ENCODE measurements at places on chromosomes 13 and 19.

DNA sequence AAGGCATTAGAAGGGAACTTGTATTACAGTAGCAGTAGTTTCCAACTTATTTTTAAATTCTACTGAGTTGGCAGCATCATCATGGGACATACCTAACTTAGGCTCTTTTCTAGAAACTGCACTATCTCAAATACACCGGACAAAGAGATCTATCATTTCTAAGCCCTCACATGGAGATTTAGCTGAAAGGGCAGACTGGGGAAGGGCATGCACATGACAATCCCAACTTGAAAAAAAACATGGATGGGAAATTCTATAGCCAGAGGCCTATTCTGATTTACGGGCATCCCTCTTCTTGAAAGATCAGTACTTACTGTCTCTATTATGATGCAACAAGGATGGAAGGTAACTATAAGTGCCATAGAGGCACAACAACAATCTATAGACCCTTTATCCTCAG, 1328.6 kb downstream of the UQCRFS1 start:
- DNase-seq = no peak

- no peak for DNase-seq
These were observed 5.4 kb downstream of the PNPLA6 start for GRCh38 chr19:7540761-7541474.

DNA sequence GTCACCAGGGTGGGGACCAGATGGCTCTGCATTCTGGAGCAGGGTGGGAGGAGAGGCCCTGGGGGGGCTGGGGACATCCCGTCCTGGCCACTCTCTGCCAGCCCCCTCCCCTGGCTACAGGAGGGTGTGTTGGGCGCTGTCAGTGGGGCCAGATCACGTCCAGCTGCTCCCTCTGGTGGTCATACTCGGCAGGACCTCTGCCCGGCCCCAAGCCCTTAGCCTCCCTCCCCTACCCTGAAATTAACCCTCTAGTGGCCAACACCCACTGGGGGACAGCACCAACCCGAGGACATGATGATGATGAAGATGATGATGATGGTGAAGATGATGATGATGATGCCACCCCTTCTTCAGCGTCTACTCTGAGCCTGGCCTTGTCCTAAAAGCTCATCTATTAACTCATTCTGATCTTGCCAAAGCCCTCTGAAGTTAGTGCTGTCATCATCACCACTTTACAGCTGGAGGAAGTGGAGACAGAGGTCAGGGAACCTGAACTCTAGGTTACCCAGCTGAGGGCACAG, 590 bp upstream of the LGI4 start:
- DNase-seq = no peak

- DNase-seq = no peak
These were observed 826 bp upstream of the GPC5 start for GRCh38 chr13:91397595-91397994.

GRCh38 chr19:33887891-33888290, 91.2 kb downstream of the KCTD15 start:
- no peak for DNase-seq

DNA sequence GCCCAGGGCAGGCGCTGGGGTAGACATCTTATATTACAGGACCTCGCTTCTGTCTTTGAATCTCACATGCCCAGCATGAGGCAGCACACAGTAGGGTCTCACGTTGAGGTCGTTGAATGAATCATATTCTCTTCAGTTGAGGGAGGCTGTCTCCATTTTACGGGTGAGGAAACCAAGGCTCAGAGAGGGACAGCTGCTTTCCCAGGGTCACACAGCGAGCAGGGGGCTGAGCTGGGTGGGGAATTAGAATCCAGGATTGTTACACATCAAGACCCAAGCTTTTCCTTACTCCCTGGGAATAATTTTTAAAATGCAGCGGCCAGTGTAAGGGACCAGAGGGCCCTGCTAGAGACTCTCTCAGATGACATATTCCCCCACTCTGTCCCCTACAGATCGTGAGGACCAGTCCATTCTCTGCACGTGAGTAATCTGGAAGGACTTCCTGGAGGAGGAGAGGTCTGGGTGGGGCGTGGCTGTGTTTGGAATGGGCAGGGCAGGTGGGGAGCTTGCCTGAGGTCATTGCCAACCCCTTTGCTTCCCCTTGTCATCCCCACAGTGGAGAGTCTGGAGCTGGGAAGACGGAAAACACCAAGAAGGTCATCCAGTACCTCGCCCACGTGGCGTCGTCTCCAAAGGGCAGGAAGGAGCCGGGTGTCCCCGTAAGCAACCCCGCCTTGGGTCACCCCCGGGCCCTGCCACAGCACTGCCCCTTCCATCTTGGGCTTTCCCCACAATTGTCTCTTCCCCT, 19.4 kb downstream of the MYH14 start:
- DNase-seq = no peak

DNA sequence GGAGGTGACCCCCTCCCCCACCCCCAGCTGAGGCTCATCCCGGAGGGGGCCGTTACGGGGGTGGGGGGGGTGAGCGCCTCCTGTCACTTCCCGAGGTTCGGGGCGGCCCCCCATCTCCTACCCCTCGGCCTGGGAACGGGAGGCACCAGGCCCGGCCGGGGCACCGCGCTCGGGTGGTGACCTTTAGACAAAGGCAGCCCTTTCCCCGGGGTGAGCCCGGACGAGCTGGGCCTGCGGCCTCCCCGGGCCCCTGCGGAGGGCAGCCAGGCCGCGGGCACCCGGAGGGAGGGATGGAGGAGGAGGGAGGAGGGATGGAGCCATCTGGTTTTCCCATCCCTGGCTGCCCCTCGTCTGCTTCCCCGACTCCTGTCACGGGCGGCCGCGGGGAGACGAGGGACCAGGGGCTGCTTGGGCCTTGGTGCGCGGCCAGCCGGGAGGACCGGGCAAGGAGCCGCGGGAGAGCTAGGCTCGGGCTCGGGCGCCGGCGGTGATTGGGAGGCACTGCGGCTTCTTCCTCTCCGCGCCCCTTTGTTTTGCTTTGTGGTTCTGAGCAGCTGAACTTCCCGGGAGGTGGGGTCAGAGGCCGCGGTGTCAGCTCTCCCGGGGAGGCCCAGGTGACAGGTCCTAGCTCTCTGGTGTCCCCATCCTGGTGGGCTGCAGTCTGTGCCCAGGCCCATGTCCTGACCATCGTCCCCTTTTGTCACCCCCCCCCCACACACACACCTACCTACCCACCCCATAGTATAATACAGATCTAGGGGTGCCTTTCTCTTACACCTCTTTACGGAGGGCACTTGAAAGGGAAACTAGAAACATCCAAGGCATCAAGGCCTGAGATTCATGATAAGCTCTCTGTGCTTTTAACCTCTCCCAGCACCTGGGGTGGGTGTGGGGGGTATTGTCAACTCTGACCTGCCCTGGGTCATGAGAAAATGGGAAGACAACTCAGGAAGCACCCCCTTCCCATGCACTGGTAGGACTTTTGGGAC, 1.3 kb downstream of the BICRA start:
- DNase-seq = no peak

DNA sequence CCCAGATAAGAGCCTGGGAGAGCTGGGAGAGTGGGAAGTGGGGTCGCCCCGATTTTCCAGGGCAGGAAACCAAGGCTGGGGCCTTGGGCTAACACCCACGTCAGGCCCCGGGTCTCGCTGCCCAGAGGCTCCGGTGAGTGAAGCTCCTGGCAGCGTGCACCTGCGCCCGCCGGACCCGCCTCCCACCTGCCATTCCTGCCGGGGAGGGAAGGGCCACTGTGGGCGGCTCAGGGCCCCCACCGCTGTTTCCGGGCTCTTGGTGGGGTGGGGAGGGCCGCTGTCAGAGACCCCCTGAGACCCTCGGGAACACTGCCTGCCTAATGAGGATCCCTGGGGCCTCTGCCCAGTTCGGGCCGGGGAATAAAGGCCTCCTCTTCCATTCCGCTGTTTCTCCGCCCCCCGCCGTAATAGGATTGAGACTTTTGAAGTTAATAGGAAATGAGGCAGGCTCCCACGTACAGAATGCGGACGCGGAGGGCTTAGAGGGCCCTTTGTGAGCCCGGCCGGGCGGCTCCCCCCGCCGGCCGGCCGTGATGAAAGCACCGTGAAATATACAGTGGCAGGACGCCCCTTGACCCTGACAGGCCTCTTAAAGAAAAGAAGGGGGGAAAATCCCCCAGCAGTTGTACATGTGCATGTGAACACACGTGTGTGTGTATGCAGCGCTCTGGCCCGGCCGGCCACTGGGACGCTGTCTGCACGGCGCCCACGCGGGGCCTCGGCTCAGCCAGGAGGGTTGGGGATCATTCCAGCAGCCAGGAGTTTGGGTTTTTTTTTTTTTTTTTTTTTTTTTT, 33.2 kb downstream of the EFNA2 start:
- DNase-seq = no peak

GRCh38 chr19:7505682-7506384, 10.1 kb upstream of the ZNF358 start:
- DNase-seq = no peak

DNA sequence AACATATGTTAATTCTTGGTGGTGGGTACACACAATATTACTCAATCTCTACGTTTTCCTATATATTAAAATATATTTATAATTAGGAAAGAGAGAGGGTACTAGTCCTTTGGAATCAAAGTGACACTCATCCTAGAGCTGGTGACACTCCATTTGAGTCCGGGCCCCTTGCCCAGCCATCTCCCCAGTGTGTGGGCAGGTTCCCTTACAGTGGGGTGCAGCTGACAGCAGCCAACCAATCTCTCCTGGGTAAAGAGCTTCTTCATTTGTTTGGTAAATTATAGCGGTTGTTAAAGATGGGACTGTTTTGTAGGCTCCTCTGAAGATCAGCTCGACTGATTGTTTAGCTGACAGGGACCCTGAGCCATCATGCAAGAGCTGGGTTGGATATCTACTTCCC, 37.2 kb upstream of the RGCC start:
- no peak for DNase-seq

DNA sequence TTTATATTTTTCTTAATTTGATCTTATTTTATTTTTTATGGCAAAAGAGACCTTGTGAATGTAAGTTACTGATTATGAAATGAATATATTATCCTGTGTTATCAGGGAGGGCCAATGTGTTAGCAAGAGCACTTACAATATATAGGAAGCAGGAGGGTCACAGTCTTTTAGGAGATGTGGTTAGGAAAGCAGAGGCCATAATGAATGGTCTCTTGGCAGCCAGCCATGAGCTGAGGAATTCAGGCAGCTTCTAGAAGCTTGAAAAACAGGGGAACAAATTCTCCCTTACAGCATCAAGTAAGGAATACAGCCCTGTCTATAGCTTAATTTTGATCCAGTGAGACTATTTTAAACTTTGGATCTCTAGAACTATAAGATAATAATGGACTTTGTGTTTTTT, 2374.6 kb downstream of the PCDH9 start:
- DNase-seq = no peak
